ENCODE measurements at places on chromosomes 3 and 15.

DNA sequence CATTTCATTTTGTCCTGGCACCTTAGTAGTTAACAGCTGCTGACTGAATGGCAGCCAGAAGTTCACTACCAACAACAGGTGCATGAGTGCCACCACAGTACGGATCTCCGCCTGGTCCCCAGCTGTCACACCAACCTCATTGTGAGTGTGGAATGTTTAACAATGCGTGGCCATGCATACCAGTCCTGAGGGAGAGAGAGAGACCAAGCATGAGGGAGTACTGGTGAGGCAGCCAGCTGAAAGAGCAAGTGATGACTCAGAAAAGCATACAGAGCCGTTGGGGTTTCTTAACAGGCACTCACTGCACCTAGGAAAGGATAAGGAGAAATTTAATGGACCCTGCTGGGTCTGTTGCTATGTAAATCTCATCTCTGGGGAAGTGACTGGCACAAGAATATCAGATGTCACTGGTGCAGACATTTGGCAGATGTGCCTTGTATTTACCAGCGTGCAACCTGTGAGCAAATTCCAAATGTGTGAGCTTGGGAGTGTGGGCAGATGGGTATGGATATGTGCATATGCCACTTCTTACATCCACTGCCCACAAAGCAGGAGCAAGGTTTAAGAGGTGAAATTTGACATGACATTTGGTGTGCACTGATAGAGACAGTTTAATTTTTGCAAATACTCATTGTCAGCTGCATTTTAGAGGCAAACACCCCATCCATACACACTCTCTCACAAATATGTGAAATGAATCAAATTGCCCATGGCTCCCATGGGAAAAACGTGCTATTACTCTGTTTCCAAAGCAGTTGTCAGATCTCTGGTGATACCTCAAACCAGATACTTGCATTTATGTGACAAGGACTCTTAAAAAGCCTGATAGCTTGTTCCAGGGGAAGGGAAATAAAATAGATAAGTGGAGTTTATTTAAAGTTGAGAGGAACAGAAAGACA is 245.2 kb upstream of the ARPP21 start:
- no peak for DNase-seq

- no peak for DNase-seq
Observed at GRCh38 chr15:70253461-70254156, 155.9 kb upstream of the TLE3 start.

- no peak for DNase-seq
Observed at GRCh38 chr15:63834500-63835210, 907 bp upstream of the HERC1 start.

- DNase-seq, result no peak
Observed at GRCh38 chr3:187533797-187534196, 136.4 kb downstream of the SST start.

GRCh38 chr3:175163686-175164085 is 304.6 kb downstream of the NAALADL2 start:
- DNase-seq, result no peak

- DNase-seq, result no peak
Observed at GRCh38 chr3:197234947-197235914, 63.2 kb downstream of the DLG1 start.

GRCh38 chr15:101646672-101647071 is 5.5 kb downstream of the TM2D3 start:
- DNase-seq, result no peak

DNA sequence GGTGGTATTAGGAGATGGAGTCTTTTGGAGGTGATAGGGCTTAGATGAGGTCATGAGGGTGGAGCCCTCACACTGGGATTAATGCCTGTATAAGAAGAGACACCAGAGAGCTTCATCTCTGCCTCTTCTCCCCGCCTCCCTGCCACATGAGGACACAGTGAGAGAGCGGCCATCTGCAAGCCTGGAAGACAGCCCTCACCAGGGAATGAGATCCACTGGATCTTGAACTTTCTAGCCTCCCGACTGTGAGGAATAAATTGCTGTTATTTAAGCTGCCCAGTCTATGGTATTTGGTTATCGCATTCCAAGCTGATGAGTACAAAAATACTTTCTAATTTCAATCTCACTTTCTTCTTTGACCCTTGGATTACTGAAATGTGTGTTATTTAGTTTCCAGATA is 121.4 kb downstream of the OCA2 start:
- no peak for DNase-seq

DNA sequence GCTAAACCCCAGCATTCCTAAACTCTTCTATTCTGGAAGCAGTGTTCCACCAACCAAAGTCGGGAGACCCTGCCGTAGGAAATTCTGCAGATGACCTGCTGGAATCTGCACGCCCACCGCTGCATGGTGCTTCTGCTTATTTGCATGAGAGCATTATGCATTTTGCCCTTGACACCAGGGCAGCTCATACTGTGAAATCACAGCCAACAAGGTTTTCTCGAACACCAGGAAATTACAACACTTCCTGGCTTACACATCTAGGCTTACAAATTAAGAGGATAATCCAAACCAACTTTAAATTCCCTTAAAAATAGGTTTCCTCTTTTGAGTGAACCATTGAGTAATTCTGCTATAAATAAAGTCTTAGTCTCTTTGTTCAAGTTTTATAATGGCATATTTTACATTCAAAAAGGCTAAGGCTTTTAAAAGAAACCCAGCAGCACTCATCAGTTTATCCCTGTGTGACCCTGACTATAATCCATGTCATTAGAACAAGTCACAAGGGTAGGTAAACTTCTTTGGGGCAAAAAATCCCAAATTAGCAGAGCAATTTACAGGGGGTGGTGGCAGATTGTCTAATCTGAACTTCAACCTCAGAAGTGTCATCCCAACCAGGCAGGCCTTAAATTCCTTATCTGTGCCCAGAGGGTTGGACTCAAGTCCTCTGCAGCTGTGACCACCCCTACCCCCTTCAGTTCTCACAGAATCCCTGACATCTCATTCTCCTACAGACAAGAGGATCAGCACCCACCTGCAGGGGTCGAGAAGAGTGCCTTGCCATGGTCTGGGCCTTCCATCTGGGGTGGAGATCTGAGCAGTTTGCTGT is 33.5 kb upstream of the RBP1 start:
- DNase-seq, result no peak

DNA sequence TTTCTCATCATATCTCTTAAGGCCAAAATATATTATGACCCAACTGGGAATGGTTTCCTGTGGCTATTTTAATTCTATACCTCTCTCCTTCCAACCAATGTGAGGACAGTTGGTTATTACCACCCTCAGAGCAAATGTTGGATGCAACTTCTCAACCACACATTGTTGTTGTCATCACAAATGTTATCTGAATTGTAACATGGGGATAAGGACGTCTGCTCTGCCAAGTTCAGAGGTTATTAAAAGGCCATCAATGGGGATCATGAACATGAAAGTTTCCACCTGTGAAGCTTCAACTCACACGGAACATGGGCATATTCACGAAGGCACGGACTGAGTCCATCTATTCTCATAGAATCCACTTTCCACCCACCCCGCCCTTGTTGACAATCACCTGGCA is 46.8 kb downstream of the MB21D2 start:
- DNase-seq, result no peak

- no peak for DNase-seq
Observed at GRCh38 chr3:101074518-101074917, 81.3 kb upstream of the ABI3BP start.

DNA sequence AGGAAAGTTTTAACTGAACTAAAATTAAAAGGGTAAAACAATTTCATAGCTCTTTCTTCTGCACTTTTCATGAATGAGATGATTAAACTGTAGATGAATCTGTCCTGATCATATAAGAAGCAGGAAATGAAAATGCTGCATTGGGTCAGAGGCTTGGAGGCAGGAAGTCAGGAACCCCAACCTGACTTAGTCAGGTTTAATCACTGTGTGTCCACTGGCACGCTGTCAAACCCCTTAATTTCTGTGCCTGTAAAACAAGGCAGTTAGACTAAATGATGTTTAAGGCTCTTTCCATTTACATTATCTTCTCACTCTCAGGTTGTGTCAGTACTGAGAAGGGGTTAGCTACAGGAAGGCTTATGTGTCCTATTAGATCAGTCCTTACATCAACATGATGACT is 193.3 kb upstream of the TTC14 start:
- DNase-seq, result peak; percentile 65

DNA sequence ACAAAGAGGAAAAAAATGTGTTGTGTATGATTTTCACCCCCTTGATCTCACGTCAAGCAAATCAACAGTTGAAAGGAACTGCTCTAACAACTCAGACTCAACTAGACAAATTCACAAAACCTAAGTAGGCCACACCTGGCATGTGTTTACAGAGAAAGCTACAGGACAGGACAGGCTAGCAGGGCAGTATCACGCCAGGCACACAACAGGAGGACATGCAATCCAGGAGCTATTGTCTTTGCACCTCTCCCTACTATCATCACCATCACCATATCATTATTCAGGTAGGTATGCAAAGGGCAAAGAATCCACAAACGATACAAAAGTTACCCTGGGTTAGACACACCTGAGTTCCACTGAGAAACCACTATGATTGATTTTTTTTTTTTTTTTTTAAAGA is 86.4 kb downstream of the TBL1XR1 start:
- no peak for DNase-seq

DNA sequence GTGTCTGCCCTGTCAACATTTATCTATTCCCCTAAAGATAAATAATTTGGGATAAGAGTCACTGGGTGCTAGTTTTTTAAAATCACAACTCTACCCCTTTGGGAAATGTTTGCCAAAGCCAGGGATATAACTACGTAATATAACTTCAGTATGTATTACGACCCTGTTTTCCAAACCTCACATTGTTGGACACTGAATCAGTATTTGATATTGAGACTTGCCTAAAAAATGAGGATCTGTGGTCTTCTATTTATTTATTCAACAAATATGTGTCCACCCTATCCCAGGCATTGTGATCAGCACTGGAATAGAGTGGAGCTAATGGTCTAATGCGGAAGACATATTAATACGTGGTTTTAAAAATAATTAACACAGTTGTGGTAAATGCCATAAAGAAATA is 4.5 kb upstream of the MGA start:
- no peak for DNase-seq

GRCh38 chr3:77837456-77838025 is 797.6 kb downstream of the ROBO2 start:
- no peak for DNase-seq

DNA sequence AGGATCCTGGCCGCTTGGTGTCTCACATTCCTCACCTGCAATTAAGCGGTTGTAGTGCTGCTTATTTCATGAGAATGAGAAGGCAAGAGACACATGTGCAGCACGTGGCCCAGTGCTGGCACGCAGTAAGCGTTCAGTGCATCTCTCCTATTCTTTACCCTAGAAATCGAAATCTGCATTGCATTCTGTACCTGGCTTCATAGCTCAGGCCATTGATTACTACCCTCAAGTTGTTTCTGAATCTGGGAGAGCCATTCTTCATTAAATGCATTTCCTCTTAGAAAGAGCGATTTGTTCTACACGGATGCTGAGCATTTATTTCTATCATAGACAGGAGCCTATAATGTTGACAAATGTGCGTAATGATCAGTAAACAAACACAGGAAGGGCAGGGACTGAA is 168.9 kb downstream of the MAGI1 start:
- no peak for DNase-seq

- no peak for DNase-seq
Observed at GRCh38 chr3:77342688-77343087, 302.8 kb downstream of the ROBO2 start.

DNA sequence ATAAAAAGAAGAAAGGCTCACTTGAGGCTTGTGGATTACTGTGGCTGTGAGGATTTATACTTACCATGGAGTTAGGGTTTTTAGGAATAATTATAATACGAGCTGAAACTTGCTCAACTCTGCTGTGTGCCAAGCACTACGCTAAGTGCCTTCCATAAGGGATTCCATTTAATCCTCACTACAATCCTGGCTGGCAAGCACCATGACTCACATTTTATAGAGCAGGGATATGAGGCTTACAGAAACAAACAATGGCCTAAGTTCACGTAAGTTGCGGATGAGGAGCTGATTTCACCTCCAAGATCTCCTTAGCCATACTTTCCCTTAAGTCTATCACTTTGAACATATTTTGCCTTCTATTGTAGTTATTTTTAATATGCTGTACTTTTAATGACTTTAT is 43.9 kb upstream of the ARL8B start:
- peak; percentile 17 for DNase-seq

DNA sequence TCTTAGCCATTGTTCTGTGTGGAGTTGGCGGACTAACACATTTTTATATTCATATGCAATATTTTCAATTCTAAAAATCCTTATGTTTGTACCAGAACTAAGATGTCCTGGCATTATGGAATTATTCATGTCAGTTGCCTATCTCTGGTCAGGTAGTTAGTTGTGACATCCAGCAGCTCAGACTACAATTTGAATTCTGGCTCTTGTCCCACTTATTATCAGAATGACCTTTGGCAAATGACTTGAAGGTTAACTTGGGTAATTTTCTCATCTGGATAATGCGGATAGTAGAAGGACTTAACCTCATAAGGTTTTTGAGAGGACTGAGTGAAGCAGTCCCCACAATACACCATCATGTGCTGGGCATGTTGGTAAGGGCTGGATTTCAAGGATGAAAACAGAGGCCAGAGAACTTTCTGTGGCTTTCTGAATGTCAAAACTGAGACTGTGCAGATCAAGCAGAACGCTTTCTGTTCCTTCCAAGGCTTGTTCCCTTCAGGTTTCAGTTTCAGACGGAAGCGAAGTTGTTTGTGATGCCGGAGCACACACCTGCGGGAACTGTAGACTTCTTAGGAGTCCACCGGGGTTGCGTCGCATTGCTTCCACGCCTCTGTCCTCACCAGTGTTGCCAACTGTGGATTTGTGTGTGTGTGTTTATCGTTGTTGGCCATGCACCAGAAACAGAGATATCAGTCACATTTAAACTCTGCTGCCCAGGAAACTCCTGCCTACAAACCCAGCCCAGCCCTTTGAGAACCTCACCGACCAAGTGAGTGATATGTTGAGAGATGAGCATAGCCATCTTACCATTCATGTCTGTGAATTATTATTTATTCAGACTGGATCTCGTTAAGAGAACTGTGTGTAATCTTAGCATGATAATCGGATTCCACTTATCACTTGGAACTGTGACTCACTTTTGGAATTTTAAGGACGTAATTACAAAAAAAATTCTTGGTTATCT is 76.0 kb downstream of the PTPRG start:
- peak; percentile 29 for DNase-seq

DNA sequence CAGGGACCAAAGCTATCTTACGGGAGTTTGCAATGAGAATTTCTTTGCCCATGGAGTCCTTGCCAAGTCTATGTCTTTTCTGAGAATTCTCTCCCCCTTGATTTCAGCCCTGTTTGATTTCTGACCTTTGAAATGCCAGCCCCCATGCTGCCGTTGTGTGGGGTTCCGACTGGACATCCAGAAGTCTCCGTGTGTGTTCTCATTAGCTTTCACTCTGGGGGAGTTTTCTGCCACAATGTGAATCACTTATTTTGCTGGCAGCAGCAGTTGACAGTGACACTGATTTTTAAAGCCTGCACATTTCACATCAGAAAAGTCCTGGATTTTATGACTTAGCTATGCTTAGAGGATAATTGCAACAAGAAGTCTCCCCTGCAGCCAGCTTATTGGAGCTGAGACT is 98.4 kb upstream of the CTDSPL start:
- no peak for DNase-seq

GRCh38 chr15:37093480-37094332 is 6.6 kb downstream of the MEIS2 start:
- peak; percentile 67 for DNase-seq

Measured in HFFc6 (cell line).